Right atrium auricular region (tissue), 2 donors: ENCODE measurements at places on chromosomes 5 and 9. TPM values are rescaled to one million over a fixed set of nuclear protein-coding genes. Genes with fewer than 3 reads are reported as not detected.

Gene TAF7
- 82.6 TPM for total RNA-seq

Gene GRIA1
- 0.12 TPM for total RNA-seq

Gene FREM1
- total RNA-seq, result 2.2 TPM

DNA sequence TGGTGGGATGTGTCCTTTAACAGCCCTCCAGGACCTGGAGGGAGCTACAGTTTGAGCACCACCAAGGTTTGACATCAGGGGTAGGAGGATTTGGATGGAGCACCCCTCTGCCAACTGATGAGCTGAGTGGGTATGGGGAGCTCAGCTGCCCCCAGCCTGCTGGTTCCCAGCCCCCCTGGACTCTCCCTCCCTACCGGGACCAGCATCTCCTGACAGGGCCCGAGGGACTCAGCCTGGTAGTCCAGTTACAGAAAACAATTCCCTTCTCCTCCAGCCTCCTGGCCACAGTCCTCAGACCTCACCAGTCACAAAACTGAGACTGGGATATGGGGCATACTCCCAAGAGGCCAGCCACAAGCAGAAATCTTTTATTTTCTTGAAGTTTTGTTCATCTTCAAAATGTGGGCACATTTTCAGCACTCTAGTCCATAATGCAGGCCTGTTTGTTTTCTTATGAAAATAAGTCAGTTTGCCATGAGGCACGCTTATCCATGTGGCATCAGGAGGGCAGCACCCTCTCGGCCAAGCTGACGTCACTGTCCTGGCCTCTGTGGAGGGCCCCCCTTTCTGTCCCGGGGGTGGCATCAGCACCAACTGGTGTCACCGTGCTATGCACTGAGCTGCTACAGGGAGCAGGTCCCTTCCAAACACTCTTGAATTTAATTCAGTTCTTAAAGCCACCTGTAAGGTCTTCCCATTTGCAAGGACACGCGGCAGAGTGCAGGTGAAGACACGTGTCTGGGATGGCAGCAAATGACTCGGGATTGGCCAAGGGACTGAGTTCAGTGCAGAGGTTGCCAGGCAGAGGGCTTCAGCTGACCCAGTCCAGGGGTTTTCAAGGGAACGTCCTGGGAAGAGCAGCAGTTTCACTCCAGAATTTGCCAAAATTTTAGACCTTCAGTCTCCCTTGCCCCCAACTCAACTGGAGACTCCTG, 187.6 kb downstream of the GADD45G start:
- H3K4me3 ChIP-seq, result no peak overlapping the region
- no peaks in the 10 kb centered on the region for H3K4me1 ChIP-seq
- H3K27me3 ChIP-seq, result no peaks in the 10 kb centered on the region
- no peak for DNase-seq
- H3K36me3 ChIP-seq, result no peaks in the 10 kb centered on the region

DNA sequence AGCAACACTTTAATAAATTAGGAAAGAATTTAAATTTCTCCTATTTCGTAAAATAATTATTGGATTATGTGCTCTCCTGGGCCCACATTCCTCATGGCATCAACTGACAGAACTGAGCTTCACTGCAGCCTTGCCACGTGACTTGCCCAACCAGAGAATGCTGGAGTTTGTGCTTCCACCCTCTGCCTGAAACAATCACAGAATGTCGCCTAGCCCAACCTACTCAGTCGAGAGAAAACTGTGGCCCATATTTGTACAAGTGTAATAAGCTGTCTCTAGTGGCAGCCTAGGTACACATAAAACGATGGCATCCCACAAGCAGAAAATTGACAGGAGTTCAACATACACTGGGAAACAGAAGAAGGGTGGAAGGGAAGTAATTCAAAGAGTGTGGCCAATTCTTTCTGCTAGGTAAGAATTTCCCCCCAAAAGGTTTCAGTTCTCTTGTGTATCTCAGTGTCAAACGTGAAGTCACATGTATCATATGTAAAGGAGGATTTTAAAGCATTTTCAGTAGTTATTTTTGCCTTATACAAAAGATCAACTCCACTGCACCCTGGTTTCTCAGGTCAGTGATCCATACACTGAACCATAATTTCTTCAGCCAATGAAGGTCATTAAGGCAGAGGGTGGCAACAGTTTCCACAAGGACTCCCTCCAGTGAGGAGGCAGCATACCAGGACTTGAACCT, 41.7 kb downstream of the ZNF608 start:
- no peak overlapping the region for H3K27ac ChIP-seq
- H3K36me3 ChIP-seq, result no peaks in the 10 kb centered on the region
- no peaks in the 10 kb centered on the region for H3K27me3 ChIP-seq
- no peak for DNase-seq
- H3K4me3 ChIP-seq, result no peak overlapping the region

- H3K36me3 ChIP-seq, result no peaks in the 10 kb centered on the region
- H3K4me1 ChIP-seq, result no peaks in the 10 kb centered on the region
Observed at GRCh38 chr9:100774962-100775361, 197.1 kb downstream of the CAVIN4 start.

DNA sequence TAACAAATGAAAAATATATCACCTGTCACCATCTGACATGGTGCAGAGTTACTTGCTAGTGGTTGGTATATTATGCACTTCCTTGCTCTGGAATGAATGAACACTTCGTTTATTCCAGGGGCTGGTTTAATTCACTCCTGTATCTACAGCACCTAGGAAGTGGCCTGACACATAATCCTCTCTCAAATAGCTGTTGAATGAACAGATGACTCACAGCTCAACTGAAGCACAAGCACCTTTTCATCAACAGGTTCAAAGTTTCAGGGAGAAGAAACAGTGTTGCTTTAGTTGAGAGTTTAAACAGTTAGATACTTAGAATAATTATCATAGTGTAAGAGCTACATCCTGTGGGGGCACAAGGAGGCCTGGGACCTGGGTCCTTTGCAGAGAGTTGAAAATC, 135.0 kb upstream of the DAP start:
- H3K4me1 ChIP-seq, result no peaks in the 10 kb centered on the region
- no peak overlapping the region for H3K4me3 ChIP-seq
- H3K27ac ChIP-seq, result no peak overlapping the region
- no peaks in the 10 kb centered on the region for H3K36me3 ChIP-seq
- H3K27me3 ChIP-seq, result no peaks in the 10 kb centered on the region

- H3K4me3 ChIP-seq, result no peak overlapping the region
- no peaks in the 10 kb centered on the region for H3K4me1 ChIP-seq
- no peak for DNase-seq
- peaks cover 1% of the 10 kb centered on the region for H3K36me3 ChIP-seq
- H3K27me3 ChIP-seq, result no peaks in the 10 kb centered on the region
Observed at GRCh38 chr9:2140600-2141223, 125.6 kb downstream of the SMARCA2 start.

DNA sequence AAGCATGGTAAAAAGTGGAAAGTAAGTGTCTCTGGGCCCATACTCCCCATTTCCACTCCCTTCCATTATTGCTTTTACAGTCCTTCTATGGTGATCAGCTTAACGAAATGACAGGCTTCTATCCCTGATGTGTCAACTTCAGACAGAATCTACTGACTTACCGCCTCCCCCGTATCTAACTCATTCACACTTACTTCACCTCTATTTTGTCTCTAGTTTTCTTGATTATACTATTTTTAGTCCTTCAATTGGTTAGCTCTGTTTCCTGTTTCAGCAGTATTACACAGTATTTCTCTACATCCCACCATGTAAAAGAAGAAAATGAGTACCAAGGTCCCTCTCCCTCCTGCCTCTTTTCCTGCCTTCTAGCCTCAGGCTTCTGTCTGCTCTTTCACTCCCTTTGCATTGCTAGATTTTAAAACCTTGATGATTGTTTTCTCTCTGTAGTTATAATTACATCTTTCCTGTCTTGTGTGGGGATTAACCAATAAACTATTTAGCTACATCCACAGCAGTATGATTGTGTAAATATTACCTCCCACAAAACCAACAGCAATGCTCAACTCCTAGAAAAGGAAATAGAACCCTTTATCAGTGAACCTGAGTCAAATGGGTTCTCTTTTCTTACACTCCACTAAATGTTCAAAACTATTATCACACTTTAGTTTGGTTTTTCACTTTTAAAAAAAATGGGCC, 53.4 kb downstream of the GNAQ start:
- H3K4me1 ChIP-seq, result no peaks in the 10 kb centered on the region
- no peak for DNase-seq
- H3K4me3 ChIP-seq, result no peak overlapping the region

DNA sequence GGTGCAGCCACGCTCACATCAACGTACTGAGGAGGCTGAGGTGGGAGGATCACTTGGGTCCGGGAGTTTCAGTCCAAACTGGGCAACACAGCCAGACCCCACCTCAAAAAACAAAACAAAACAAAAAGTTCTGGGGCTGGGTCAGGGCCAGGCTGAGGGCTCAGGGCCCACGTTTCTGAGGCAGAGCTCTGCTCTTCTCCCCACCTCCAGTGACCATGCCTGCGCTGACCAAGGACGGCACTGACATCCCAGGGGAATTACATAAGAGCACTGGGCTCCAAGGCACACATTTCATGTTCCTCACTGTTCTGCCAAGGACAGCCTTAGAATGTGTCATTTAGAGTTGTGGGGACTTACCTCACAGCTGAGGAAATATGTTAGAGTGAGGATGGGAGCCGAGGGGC, 40.4 kb upstream of the TESK1 start:
- no peak overlapping the region for H3K4me3 ChIP-seq
- H3K36me3 ChIP-seq, result peaks cover 29% of the 10 kb centered on the region
- peak overlapping the region; percentile 65 for H3K27ac ChIP-seq
- H3K27me3 ChIP-seq, result no peaks in the 10 kb centered on the region

DNA sequence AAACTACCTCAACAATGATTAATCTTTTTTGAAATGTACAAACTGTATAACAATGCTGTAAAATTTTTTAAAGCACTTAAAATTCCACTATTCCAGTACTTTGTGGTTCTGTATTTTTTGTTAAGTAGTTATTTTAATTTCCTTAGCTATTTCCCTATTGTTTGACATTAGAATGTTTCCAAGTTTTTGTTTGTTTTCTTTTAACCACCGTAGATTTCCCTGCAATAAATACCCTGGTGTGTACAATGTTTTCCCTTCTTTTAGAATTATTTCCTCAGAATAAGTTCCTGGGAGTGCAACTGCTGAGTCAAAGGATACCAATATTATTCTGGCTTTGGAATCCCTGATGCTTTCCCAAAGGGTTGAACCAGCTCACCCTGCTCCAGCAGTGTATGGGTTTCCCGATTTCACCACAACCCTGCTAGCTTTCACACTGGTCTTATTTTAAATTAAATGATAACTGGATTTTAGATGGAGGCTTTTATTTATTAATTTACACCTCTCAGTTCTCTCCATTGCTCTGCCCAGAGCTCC, 20.6 kb upstream of the ANGPTL2 start:
- no peak overlapping the region for H3K27ac ChIP-seq
- no peaks in the 10 kb centered on the region for H3K27me3 ChIP-seq
- no peak for DNase-seq

- H3K36me3 ChIP-seq, result no peaks in the 10 kb centered on the region
- H3K4me1 ChIP-seq, result no peaks in the 10 kb centered on the region
- DNase-seq, result no peak
- H3K27me3 ChIP-seq, result no peaks in the 10 kb centered on the region
- H3K4me3 ChIP-seq, result no peak overlapping the region
Observed at GRCh38 chr9:79695531-79696175, 123.9 kb downstream of the TLE4 start.

- H3K4me3 ChIP-seq, result no peak overlapping the region
- H3K27me3 ChIP-seq, result no peaks in the 10 kb centered on the region
- H3K4me1 ChIP-seq, result no peaks in the 10 kb centered on the region
- H3K36me3 ChIP-seq, result no peaks in the 10 kb centered on the region
- DNase-seq, result no peak
Observed at GRCh38 chr9:82894548-82894947, 168.4 kb downstream of the RASEF start.

DNA sequence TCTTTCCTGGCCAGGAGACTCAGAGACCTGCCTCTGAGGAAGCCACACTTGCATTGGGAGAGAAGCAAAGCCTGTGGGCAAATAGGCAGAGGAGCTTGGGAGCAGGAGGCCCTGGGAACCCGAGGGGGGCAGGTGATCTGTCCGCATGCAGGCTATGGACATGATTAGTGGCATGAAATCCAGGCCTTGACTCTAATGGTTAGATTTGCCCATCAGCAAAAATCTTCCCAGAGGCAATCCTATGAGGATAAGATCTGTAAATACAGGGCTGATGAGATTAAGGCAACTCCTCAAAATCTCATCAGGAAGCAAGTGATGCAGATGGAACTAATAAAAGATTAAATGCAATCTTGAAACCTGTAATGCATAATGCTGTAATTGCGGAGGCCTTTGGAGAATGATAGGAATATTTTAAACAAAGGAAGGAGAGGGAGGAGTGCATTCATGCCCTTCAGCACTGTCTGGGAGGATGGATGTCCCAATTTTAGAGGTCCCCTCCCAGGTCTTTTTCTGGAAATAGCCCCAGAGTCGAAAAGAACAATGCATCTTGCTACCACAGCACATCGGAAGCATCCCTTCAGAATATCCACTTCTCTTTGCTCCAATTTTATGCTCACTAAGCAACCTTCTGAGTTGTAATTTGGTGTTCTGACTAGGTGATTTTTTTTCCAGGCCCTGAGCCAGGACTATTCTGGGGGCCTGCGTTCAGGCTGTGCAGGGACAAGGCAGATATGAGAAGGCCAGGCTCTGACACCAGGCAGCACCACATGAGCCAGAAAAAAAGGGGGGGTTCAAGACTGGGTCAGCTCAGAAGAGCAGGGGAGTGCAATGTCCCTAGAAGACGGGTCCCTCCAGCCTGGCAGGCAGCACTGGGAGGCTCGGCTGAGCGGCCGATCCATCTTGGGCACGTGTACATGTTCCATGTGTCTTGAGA, 66.5 kb downstream of the MED10 start:
- no peak overlapping the region for H3K27ac ChIP-seq
- H3K27me3 ChIP-seq, result no peaks in the 10 kb centered on the region
- no peak overlapping the region for H3K4me3 ChIP-seq
- no peak for DNase-seq

- H3K27me3 ChIP-seq, result no peaks in the 10 kb centered on the region
- H3K4me1 ChIP-seq, result peaks cover 38% of the 10 kb centered on the region
- no peak for DNase-seq
- H3K4me3 ChIP-seq, result no peak overlapping the region
- no peak overlapping the region for H3K27ac ChIP-seq
Observed at GRCh38 chr9:131622523-131622922, 77.2 kb downstream of the PRRT1B start.

DNA sequence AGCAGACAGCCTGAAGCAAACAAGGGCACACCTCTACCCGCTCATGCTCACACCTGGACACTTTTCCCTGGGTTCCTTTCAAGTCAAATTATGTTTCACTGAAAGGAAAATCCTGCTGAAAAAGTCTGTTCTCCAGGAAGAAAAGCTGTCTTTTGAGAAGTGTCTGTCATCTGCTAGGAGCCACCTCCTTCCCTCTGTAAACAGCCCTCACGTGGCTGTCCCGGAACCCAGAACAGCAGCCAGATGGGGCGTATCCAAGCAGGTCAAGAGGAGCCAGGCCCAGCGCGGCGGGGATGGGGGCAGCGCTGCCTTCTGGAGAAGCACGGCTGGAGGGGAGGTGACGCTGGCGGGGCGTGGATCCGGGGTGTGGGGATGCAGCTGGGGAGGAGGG, at the start of gene PNPLA7:
Gene PNPLA7 (minus strand): TSS at position 172 of the 391 bp plus-strand sequence. CDS start 205 bp downstream, outside the sequence.
- peak within 1 kb of the TSS; percentile 95 for H3K27ac ChIP-seq
- H3K4me1 ChIP-seq, result peaks cover 28% of the 10 kb centered on the region
- peak; percentile 89 for DNase-seq
- peaks cover 3% of the 10 kb centered on the region for H3K36me3 ChIP-seq
- no peaks in the 10 kb centered on the region for H3K27me3 ChIP-seq
